ENCODE measurements at places on chromosomes 1 and 21. TPM values are rescaled to one million over a fixed set of nuclear protein-coding genes. Genes with fewer than 3 reads are reported as not detected.
A peak's percentile ranks its signal among the peaks of the same experiment; 100 is the strongest.

GRCh38 chr1:156154317-156154749 lies 948 bp downstream of the SEMA4A start:
- DNase-seq: peak; percentile 81

GRCh38 chr21:41367945-41368734 lies 6.3 kb downstream of the MX2 start:
- no peak for DNase-seq

- peak; percentile 10 for DNase-seq
Measured at GRCh38 chr1:200258447-200259375, 151.1 kb downstream of the ZNF281 start.

DNA sequence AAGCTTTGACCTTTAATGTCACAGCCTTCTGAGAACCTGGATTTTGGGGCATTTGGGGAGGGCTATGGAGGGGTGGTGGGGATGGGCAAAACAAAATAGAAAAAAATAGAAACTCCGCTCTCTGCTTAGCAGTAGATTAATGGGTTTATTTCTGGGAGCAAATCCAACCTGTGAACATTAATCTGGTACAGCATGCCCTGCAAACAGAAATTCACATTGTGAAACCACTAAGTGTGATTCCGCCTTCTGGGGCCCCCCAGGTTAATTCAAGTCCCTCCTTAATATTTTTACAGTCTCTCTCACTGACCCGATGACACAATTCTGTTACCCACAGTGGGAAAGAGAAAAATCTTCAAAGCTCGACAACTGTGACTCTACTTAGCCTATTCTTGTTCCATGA lies 76.4 kb downstream of the TIAM1 start:
- DNase-seq: no peak

- no peak for DNase-seq
Measured at GRCh38 chr1:179767177-179767581, 24.1 kb downstream of the FAM163A start.

- peak; percentile 32 for DNase-seq
Measured at GRCh38 chr1:183633676-183634343, 1.8 kb downstream of the ARPC5 start.

GRCh38 chr1:176567190-176567794 lies 104.3 kb downstream of the PAPPA2 start:
- no peak for DNase-seq

DNA sequence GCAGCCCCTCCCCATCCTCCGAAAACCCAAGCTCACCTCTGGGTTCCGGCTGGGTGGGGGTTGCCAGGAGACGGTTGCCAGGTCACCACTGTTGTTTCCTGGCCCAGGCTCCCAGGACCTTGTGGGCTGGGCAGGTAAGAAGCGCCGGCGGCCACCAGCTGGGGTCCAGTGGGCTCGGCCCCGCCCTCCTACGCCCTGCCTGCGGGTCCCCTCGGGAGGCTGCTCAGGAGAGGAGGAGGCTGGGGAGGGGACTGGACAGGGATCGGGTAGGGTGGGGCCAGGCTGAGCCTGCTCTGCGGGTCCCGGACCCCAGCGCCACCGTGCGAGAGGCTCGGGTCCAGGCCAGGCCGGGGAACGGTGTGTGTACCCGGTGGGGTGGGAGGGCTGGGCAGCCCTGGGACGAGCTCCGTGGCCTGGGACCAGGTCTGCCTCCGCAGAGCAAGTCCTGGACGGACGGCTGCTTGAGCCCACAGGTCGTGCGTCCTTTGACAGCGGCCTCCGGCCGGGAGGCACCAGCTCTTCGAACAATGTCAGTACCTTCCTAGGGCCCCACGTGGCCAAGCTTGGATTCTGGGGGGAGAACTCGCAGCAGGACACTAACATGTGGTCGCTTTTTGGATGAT lies at the start of gene TTLL10:
TTLL10 (plus strand) TSS at position 88 of the 623 bp plus-strand sequence. CDS start 5,336 bp downstream, outside the sequence.
- peak; percentile 75 for DNase-seq

DNA sequence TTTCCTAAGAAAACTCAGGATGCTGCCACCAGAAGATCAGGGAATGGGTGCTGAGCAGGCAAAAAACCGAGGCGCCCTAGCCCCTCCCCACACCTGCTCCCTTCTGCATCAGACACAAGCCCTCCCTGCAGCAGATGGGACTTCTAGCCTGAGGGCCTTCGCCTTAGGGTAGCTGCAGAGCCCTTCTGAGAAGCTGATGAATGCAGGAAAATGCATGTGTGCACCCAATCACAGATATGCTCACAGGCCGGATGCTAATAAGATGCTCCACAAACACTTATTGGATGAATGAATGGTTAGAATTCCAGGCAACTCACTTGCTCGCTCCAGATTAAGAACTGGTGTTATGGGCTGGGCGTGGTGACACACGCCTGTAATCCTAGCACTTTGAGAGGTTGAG lies 6.8 kb upstream of the C1orf210 start:
- no peak for DNase-seq

DNA sequence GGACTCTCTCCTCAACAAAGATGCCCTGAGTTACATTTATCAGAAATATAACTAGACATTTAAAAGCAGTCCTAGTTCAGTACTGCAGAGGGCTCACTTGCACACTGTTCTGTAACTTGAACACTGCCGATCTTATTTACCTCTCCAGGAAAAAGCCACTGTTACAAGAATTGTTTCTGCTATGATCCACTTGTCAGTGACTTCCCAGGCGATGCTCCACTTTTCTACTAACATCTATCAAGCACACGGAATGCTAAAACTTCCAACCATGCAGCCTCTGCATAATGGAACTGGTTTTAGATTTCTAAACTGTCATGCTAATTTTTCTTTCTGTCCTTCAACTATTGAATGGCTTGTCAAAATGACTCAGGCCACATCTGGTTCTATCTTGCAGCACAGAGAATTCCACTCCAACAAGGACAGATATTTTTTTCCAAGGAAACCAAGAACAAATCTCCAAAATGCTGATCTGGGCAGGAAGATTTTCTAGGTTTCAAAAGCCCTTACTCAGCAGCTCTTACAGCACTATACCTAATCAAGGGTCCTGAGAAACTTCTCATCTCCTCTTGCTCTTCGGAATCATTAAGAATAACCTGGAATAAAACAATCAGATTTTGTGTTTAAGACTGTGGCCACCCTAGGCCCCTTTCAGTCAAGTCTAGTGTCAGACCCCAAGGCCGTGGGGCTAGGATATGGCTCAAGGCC lies 9.9 kb downstream of the SEC16B start:
- DNase-seq: no peak

GRCh38 chr1:43004587-43005459 lies 46.2 kb upstream of the SLC2A1 start:
- DNase-seq: peak; percentile 21

DNA sequence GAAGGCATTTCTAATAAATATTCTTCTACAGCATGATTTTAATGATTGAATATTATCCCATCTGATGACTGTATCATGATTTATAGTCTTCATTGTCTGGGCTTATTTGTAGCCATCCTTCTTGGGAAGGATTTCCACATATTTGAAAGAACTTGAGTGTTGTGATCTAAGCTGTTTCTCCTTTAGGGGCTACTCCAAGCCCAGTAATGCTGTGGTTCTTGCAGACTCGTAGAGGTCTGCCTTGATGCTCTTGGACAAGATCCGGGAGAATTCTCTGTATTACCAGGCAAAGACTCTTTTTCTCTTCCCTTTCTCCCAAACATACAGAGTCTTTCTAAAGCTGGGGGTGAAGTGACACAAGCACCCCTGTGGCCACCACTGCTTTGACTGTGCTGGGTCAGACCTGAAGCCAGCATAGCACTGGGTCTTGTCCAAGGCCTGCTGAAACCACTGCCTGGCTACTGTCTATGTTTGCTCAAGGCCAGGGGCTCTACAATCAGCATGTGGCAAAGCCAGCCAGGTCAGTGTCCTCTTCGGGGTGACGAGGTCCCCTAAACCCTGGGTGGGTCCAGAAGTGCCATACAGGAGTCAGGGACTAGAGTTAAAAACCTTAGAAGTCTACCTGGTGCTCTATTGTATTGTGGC lies 107.4 kb downstream of the GIPC2 start:
- DNase-seq: no peak

- no peak for DNase-seq
Measured at GRCh38 chr1:58978096-58978495, 194.2 kb upstream of the JUN start.

DNA sequence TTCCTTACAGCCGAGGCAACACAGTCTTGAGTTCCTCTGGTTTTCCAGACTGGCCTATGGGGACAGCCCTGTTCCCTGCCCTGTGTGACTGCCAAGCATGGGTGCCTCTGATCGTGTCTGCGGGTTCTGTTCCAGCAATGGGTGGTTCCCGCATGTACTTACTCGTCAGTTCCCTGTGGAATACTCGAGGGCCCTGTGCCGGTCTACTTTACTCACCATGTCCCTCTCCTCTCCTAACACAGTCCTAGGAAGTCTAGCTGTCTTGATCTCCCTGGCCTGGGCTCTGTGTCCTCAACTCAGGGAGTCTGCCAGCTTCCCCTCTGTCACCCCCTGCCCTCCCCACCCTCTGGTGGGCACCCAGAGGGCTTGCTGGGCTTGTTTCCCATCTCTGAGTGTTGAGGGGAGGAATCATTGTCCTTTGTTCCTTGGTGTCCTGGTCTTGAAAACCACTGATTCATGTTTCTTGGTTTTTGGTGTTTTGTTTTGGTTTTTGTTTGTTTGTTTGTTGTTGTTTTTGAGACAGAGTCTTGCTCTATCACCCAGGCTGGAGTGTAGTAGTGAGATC lies 36.0 kb downstream of the TRAPPC10 start:
- no peak for DNase-seq

- no peak for DNase-seq
Measured at GRCh38 chr1:203103829-203104495, 18.1 kb upstream of the MYOG start.

GRCh38 chr21:33432496-33432895 lies 29.3 kb downstream of the IFNGR2 start:
- no peak for DNase-seq

DNA sequence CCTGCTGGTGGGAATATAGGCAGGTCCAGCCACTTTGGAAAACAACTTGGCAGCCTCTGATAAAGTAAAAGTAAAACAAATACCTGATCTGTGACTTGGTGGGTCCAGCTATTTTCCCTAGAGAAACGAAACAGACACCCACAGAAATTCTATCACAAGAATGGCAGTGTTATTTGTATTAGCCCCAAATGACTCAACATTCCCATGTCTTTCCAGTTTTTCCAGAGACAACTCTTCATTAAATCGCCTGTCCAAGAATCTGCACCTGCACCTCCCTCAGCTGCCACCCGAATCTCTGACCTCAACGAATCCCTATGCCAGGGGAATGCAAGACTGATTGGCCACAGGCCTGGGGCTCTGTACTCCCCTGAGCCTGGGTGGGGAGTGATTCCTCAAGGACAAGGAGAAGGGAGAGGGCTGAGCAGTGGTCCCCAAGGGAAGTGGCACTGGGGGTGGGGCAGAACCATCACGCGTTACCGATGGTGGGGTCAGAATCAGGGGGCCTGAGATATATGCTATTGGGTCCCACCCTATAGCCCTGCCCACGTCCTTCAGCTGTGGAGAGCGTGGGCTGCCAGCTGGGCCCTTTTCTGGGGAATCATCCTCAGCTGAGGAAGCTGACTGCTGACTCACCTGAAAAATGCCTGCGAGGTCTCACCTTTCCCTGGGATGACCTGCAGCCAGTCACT lies 553.0 kb downstream of the PTPRU start:
- DNase-seq: no peak

- no peak for DNase-seq
Measured at GRCh38 chr21:32728456-32728839, 635 bp upstream of the SYNJ1 start.

DNA sequence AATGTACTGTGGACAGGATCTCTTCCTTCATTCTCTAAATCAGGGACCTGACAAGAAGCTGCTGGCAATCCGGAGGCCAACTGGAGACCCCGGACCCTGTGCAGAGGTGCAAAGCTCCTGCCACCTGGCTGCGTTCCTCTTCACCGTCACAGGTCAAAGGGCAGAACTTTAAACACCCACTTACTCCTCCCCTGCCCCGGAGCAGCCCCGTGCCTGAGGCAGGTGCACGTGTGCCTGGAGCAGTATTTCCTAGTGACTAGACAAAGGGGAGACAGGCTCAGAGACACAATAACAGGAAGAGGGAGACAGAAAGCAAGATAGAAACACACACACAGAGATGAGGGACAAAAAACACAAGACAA lies 6.6 kb upstream of the PIGC start:
- no peak for DNase-seq

GRCh38 chr1:234294109-234294817 lies 79.0 kb upstream of the COA6 start:
- DNase-seq: no peak

- DNase-seq: no peak
Measured at GRCh38 chr1:160978510-160978927, 23.9 kb upstream of the ITLN2 start.

DNA sequence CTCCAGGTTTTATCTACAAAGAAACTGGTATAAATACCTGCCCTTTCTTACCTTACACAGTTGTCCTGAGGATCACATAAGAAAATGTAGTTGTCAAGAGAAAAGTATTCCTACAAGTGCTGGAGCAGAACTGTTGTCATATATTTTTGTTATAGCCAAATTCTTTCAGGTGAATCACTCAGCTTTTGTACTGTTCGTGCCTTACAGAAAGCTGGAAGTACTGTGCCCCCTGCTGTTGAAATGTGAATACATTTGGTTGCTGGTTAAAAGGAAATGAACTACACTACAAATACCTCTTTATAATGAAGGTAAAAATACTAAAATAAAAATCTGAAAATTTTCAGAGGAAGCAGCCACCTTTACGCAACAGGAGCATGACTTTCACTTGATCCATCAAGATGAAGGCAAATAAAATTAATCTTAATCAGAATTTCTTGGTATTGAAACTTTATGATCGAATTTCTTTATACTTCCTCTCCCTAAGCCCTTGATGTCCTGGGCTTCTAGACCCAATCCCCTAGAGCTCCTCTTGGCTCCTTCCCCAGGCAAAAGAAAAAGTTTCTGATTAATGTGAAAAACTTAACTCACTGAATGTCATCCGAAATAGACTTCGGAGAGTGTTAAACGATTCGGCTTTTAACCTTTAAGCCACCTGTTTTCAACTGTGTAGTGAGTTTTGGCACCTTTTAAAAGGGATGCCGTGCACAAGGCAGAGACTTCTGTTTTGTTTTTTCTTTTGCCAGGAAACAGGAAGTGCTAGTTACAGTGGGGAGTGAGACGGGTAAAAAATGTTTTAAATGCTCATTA lies 12.5 kb downstream of the CHML start:
- DNase-seq: peak; percentile 59

ADCY10 gene
- total RNA-seq: 0.05 TPM

KIF26B gene
- total RNA-seq: 0.16 TPM

PRSS38 gene
- not detected for total RNA-seq

ZNF670 gene
- total RNA-seq: 3.3 TPM

CCDC28B gene
- 27.0 TPM for total RNA-seq

TRNP1 gene
- total RNA-seq: 0.38 TPM

SPRR2B gene
- not detected for total RNA-seq

OPRD1 gene
- total RNA-seq: not detected

MCM3AP gene
- 112 TPM for total RNA-seq

TNFAIP8L2 gene
- 16.1 TPM for total RNA-seq

CDK11A gene
- 64.8 TPM for total RNA-seq

GUCA2B gene
- not detected for total RNA-seq

CBR1 gene
- total RNA-seq: 37.1 TPM

RGS4 gene
- total RNA-seq: not detected

MAN1A2 gene
- 18.3 TPM for total RNA-seq
